ENCODE measurements at places on chromosomes 11 and 22.

- DNase-seq: no peak
These were observed 20.2 kb downstream of the OTUB1 start for GRCh38 chr11:64006398-64006797.

DNA sequence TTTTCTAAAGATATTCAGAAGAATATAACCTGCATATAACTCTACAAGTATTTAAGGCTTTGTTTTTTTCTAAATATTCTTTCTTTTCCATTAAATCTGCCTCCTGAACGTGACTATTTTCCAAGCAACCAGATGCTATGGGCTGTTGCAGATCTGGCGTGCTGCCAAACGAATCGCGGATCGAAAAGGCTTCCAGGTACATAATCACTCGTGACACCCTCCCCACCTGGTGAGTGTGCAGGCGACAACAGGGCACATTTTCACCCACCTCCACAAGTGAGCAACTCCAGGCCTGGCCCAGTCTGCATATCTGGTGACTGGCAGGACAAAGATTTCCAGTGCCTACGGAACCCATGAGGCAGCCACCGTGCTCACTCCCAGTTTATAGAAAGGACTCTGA, 660.1 kb downstream of the OPCML start:
- no peak for DNase-seq

DNA sequence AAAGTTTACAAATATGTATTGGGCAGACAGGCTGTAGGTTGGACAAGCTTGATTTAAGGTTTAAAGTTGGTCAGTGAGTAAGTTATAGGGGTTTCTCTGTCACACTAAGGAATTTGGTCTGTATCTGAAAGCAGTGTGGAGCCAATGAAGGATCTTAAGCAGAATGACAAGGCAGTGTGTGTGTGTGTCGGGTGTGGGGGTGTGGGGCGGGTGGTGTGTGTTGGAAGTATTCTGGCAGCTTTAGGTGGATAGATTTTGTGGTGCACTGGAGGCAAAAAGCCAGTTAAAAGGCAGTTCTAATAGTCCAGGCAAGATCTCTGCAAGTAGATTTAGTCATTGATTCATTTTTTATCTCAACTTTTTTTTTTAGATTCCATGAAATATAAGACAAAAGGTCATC, 1006.8 kb upstream of the CCDC90B start:
- no peak for DNase-seq

GRCh38 chr22:30927806-30928205, 40.8 kb downstream of the MORC2 start:
- no peak for DNase-seq

GRCh38 chr11:98566978-98567377, 453.8 kb upstream of the CNTN5 start:
- DNase-seq: no peak

DNA sequence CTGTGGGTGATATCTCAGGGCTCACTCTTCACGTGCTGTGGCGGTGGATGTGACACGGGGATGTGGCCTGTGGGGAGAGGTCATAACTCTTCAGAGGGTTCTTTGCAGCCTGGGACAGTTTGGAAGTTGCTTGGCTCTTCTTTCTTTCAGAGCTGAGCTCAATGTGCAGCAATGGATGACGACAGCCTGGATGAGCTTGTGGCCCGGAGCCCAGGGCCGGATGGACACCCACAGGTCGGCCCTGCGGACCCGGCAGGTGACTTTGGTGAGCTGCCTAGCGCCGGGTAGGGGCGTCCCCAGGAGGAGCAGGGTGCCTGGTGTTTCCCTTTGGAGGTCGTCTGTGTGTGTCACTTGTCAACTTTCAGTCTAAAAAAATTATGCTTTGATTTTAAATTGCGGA, 5.1 kb downstream of the PHRF1 start:
- DNase-seq: no peak

- DNase-seq: no peak
These were observed 8.5 kb downstream of the SIDT2 start for GRCh38 chr11:117187007-117187406.

DNA sequence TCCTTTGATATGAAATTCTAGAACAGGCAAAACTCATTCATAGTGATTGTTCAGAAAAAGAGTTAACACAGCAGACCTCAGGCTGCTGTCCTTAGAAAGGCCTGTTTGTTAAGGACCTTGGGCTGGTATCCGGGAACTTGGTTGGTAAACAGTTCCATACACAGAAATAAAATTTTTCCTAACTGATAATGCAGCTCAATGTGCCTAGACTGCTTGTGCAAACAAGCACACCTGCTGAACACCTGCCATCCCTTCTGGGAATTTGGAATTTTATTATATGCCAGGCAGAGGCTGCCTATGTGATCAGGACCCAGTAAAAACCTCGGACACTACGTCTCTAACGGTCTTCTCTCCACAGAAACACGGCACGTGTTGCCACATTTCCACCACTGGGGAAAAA, 11.5 kb downstream of the THAP12 start:
- DNase-seq: no peak

- DNase-seq: no peak
These were observed 2.9 kb upstream of the HMBS start for GRCh38 chr11:119081682-119082260.

DNA sequence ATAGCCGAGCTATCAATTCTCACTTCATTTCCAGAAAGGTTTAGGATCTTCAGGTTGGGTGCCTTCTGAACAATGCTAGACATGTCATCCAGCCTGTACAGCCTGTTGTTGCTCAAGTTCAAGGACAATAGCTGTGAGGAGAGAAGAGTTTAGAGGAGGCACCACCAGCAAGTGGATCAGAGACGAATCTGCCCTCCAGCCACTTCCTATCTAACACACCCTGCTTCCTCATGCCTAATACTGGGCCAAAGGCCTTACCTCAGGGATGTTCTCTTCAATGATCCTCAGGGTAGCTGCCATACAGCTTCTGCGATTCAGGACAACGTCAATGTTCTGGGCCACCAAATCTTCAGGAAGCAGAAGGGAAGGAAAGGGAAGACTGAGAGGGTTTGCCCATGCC, 4.2 kb downstream of the NXF1 start:
- DNase-seq: no peak

DNA sequence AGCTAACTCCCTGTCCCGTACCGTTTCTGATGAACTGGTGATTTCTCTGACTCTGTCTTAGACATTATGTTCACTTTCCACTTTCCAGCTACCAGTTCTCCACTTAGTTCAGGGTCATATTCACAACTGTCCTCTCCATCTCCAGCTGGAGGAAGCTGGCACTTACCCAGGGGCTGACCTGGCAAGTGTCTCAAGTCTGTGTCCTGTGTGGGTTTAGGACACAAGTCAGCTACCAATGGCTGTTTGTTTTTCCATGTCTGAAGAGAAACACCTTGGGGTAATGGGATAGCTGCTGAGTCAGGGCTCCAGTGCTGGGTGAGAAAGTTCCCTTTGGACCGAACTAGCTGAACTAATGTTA, 134.4 kb downstream of the CSNK2A3 start:
- no peak for DNase-seq

DNA sequence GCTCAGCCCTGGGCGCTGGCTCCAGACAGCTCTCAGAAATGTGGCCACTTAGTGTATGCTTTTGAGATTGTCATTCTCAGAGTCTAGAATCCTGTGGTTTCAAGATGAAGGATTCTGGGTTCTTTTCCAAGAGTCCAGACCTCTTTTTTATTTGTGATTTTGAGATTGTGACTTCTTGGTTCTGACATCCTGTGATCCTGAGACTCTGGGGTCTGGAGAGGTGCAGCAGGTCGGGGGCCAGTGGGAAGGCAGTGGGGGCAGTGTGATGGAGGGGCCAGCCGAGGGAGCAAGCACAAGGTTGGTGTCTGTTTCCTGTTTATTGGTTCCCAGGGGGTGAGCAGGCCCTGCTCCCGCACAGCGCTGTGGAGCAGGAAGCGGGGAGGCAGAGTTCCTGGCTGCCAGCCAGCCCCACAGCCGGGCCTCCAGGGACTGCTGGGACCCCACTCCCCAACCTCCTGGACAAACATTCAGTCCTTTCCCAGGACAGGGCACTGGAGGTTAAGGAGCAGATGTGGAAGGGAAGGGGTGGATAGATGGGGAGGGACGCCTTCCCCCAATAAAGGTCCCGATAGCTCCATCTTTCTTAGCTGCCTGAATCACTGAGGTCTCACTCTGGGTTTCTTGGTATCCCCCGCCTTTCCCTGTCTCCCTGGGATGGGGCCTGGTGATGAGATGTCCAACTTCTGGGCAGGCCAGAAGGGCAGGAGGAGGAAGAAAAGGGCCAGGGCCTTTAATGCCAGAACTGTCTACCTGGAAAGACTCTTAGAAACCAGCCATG, 13.7 kb downstream of the ARHGEF17 start:
- DNase-seq: no peak

DNA sequence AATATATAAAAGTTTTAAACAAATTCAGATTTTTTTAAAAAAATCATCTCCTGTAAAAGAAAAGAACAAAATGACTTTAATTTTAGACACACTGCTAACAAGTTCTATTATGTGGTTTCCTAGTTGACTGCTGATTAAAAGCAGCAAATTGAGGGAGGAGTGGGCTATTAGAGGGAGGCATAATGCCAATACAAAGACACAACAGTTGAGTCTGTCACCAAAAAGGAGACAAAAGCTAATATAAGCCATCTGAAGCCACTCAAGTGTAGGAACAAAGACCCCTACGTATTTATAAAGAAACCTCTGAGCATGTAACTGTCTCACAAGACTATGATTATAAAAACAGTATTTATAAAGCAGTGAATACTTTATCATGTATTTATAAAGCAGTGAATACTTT, 28.6 kb downstream of the TMEM123 start:
- no peak for DNase-seq

GRCh38 chr11:18617688-18618341, 16.3 kb downstream of the SPTY2D1 start:
- no peak for DNase-seq

DNA sequence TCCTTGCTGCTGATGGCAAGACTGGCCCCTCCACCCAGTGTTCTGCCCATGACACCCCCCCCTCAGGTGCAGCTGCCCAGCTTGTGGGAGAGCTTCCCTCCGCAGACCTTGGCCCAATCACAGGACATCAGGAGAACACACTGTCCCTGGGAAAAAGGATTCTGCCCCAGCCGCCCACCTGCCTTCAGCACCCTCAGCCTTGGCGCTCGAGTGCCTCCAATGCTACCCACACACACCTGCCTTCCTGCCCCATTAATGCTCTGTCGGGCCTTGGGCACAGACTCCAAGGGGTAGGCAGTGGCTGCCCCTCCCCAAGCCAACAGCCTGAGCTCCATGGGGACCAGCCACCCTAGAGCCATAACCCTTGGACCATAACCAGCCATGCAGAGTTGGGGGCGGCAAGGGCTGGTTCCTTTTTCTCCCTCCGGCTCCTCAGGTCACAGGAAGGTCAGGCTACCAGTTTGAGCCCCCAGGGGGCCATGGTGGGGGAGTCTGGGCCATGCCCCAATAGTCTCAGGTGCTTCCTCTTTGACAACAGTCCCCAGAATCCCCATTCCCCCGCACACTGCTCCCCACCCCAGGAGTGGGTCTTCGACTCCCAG, 1.3 kb upstream of the ZNF70 start:
- no peak for DNase-seq

- no peak for DNase-seq
These were observed 61.5 kb downstream of the NUP98 start for GRCh38 chr11:3735827-3736226.

- no peak for DNase-seq
These were observed 1.3 kb downstream of the FADD start for GRCh38 chr11:70204466-70204799.

GRCh38 chr22:26968859-26969523, 311.6 kb downstream of the MIAT start:
- no peak for DNase-seq

DNA sequence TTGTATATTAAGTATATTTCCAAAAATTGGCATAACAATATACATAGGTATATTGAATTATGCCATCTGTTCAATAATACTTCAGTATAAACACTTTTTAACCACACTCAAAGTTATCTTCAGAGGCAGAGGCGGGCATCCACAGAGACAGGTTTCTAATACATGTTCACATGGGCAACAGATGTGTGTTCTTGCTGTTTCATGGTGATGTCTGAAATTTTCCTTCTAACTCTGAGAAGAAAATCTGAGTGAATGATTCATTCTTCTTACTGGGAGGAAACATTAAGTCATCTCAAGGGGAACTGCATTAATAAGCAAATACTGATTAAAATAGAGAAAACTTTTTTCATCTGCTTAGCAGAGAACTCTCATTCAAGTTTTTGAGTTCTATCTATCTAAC, 1074.5 kb downstream of the LRRC4C start:
- no peak for DNase-seq

GRCh38 chr11:63931045-63931444, 7.8 kb upstream of the NAA40 start:
- no peak for DNase-seq

- DNase-seq: no peak
These were observed 442.9 kb downstream of the INSC start for GRCh38 chr11:15557457-15558230.

- DNase-seq: no peak
These were observed 87.6 kb downstream of the UVRAG start for GRCh38 chr11:75902631-75903030.

DNA sequence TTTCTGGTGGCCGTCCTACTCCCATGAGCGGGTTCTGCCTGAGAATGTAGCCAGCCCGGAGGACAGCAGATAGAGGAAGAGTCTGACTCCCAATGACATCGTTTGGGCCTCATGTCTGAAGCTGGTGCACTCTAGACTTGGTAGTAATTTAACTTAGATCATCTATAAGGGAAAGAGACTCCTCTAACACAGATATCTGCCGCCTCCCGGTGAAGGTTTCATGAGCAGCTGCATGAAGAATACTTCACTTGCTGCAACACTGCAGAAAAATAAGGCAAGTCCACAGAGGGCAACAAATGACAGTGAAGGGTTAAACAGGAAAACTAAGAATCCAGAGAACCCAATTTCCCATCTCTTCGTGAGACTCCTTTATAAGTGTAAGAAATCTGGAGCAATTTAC, 5.9 kb upstream of the ARL2 start:
- no peak for DNase-seq

DNA sequence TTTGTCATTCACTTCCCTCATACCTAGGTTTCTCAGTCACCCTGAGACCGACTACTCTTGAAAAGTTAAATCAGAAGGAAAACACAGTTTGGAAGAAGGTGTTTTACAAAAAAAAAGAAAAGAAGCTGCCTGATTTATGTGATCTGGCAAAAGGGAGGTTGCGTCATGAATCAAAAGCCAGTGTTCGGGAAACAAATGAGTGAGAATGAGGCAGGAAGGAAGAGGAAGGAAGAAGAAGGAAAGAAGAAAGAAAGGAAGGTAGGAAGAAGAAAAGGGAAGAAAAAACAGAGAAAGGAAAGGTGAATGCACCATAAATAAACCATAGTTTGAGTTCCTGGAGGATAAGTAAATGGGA, 314.6 kb downstream of the BLID start:
- DNase-seq: no peak

DNA sequence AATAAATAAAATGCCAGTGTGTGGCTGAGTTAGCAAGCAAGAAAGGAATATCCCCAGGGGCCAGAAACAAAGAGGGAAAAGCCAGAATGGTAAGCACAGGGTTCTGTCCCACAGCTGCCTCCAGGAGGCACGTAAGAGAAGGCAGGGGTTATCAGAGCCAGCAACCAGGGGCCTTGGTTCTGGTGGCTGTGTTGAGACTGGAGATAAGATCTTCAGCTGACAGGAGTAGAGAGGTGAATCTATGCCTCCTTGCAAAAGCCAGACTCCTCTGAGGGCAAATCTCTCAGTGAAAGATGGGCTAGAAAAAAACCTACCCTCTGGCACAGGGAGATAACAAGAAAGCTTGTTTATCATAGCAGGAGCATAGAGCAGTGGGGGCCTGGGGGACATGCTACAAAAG, 29.8 kb upstream of the NFAM1 start:
- DNase-seq: peak; percentile 14

- no peak for DNase-seq
These were observed 24.2 kb downstream of the CHKA start for GRCh38 chr11:68096962-68097361.

- no peak for DNase-seq
These were observed 320 bp downstream of the CLTCL1 start for GRCh38 chr22:19291218-19291579.

All from NCI-H187 treated with DMSO at 0.1 percent for 48 hours (cell line).